ENCODE measurements at places on chromosomes 1 and 21.
A peak's percentile ranks its signal among the peaks of the same experiment; 100 is the strongest.

- no peak overlapping the region for H3K27ac ChIP-seq
- no peaks in the 10 kb centered on the region for H3K36me3 ChIP-seq
- no peak overlapping the region for H3K4me3 ChIP-seq
- H3K27me3 ChIP-seq: no peaks in the 10 kb centered on the region
- H3K4me1 ChIP-seq: no peaks in the 10 kb centered on the region
These were observed 14.0 kb downstream of the GPA33 start for GRCh38 chr1:167076136-167076710.

DNA sequence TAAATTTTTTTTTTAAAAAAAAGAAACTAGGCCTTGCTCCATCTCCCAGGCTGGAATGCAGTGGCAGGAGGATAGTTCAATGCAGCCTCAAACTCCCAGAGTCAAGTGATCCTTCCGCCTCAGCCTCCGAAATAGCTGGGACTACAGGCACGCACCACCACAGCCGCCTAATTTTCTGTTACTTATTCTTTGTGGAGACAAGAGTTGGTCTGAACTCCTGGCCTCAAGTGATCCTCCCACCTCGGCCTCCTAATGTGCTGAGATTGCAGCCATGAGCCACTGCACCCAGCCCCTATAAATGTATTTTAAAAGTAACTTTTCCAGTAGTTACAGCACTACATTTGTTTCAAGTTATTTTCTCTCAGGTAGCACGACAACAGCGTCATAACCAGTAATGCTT lies 2.3 kb downstream of the BRWD1 start:
- H3K4me3 ChIP-seq: no peak overlapping the region
- H3K27ac ChIP-seq: no peak overlapping the region
- no peak for DNase-seq
- H3K27me3 ChIP-seq: no peaks in the 10 kb centered on the region

- H3K27me3 ChIP-seq: no peaks in the 10 kb centered on the region
- no peaks in the 10 kb centered on the region for H3K4me1 ChIP-seq
- H3K27ac ChIP-seq: no peak overlapping the region
- no peaks in the 10 kb centered on the region for H3K36me3 ChIP-seq
These were observed 328.4 kb downstream of the ZP4 start for GRCh38 chr1:237562242-237562823.

DNA sequence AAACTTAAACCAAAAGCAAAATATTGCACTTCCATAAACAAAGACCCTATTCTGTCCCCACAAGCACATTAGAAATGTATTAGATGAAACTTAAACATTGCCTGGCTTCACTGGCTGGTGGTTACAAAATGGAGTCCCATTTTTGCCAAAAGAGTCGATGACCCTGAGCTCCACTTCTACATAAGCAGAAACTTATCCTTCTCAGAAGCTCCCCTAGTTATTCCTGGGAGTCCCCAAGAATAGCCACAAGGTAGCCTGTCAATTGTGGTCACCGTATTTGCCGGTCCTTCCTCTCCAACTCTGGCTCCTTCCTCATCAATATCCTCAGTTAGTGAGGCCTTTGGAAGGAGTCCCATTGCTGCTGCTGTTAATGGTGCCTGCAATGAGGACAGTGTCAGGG lies 37.3 kb downstream of the CDCP2 start:
- no peak overlapping the region for H3K4me3 ChIP-seq
- no peak overlapping the region for H3K27ac ChIP-seq
- no peaks in the 10 kb centered on the region for H3K4me1 ChIP-seq
- H3K36me3 ChIP-seq: no peaks in the 10 kb centered on the region
- DNase-seq: no peak

GRCh38 chr1:162570718-162571117 lies 9.2 kb downstream of the UAP1 start:
- H3K27ac ChIP-seq: no peak overlapping the region
- H3K36me3 ChIP-seq: no peaks in the 10 kb centered on the region
- no peak overlapping the region for H3K4me3 ChIP-seq
- no peak for DNase-seq
- no peaks in the 10 kb centered on the region for H3K27me3 ChIP-seq

DNA sequence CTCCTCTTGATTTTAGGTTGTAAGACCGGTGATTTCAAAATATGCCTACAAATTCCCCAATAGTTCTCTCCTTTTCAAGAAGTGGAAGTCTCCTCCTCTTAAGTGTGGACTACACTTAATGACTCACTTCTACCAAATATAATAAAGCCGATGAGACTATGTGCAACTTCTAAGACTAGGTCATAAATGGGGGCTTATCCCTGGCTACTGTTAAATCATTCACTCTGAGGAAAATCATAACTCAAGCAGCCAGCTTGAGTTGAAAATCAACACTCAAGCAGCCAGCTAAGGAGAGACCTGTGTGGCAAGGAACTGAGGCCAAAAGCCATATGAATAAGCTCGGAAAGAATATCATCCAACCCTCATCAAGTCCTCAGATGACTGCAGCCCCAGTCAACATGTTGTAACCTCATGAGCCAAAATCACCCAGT lies 49.6 kb upstream of the PSMG1 start:
- DNase-seq: no peak
- H3K27ac ChIP-seq: no peak overlapping the region
- H3K4me3 ChIP-seq: no peak overlapping the region

- H3K4me3 ChIP-seq: no peak overlapping the region
- H3K4me1 ChIP-seq: peaks cover 4% of the 10 kb centered on the region
- no peaks in the 10 kb centered on the region for H3K36me3 ChIP-seq
- H3K27me3 ChIP-seq: no peaks in the 10 kb centered on the region
- no peak for DNase-seq
- H3K27ac ChIP-seq: no peak overlapping the region
These were observed 27.2 kb downstream of the CAPN2 start for GRCh38 chr1:223739366-223740037.

GRCh38 chr1:182374101-182374834 lies 17.3 kb downstream of the GLUL start:
- H3K27me3 ChIP-seq: no peaks in the 10 kb centered on the region
- H3K36me3 ChIP-seq: no peaks in the 10 kb centered on the region
- no peak overlapping the region for H3K27ac ChIP-seq

DNA sequence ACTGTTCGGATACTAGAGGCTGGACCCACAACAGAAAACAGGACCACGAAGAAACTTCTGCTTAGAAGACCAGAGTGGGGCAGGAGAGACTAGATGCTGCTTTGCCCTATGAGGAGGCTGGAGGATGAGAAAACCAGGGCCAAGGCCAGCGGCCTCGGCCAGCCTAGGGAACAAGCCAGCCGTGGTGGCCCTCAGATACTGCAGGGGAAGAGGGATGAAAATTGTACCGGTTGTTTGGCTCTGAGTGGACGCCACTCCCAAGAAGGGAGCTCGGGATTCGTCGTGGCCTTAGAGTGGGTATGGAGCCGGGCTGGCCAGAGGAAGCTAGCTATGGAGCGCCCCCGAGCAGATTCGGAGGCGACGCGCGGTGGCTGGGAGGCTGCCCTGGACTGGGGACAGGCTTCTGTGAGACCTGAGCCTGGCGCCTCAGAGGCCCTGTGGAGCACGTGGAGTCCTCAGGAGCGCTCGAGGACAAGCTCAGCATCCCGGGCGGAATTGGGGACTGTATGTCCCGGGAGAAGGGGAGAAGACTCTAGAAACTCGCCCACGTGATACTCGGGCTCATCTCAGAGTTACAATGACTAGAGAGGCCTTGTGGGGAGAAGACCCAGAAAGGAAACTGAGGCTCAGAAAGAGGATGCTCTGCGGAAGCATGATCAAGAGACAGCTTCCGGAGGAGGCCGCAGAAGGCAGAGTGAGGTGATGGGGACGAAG lies 2.8 kb downstream of the PRRX1 start:
- peaks cover 9% of the 10 kb centered on the region for H3K4me1 ChIP-seq
- peaks cover 99% of the 10 kb centered on the region for H3K27me3 ChIP-seq
- no peaks in the 10 kb centered on the region for H3K36me3 ChIP-seq
- H3K4me3 ChIP-seq: no peak overlapping the region
- DNase-seq: peak; percentile 49

GRCh38 chr21:26715878-26716506 lies 129.2 kb downstream of the ADAMTS1 start:
- no peak overlapping the region for H3K4me3 ChIP-seq
- H3K4me1 ChIP-seq: peaks cover under 1% of the 10 kb centered on the region
- H3K27me3 ChIP-seq: no peaks in the 10 kb centered on the region
- H3K36me3 ChIP-seq: no peaks in the 10 kb centered on the region

All from H1 (cell line).